Stimulated activated CD8-positive, alpha-beta memory T cell treated with anti-CD3 and anti-CD28 coated beads, Interleukin-15, amount 100 ng/mL, for 24 hours (primary cell): ENCODE measurements at places on chromosomes 7 and 10.

DNA sequence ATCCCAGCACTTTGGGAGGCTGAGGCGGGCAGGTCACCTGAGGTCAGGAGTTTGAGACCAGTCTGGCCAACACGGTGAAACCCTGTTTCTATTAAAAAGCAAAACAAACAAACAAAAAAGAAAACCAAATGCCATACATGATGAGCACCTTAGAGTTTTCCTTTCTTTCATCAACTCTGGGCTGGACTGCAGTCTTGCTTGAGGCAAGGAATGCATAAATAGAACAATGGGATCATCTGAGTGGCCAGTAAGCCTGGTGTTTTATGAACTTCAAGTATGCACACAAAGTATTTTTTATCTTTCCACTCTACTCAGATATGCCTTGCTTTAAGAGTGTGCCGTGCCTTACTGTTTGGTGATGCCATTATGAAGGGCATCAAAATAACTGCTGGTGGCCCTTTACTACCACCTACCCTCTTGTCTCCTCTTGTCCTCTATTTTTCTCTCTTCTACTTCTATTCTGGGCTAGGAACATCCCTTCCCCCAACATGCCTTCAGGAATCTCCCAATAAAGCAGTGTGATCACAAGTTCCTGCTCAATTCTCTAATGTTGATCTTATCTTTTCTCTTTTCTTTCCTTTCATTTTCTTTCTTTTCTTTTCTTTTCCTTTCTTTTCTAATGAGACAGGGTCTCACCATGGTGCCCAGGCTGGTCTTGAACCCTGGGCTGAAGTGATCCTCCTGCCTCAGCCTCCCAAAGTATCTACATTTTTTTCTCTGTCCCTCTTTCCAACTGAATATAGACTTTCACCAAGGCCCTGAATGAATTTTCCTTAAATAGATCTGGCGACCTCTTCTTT lies 10.2 kb downstream of the SCD start:
- DNase-seq = no peak

- no peak for DNase-seq
These were observed 15.1 kb downstream of the BCAP29 start for GRCh38 chr7:107594961-107595737.

DNA sequence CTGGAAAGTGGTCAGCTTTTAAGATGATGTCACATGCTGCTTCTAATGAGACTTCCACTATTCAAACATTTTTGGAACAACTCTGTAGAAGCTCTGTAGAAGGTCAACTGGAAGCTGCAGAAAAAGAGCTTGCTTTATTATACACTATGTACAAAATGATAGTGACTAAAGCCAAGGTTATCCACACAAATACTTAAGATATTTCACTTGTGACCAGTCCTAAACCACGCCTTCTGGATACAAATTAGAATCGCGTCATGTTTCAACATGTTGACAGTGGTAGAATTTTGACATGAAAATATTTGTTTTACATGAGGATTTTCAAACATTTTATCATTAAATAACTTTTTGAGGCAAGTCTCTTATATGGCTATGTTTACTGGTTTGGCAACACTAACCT lies 499.6 kb upstream of the PHF14 start:
- no peak for DNase-seq

DNA sequence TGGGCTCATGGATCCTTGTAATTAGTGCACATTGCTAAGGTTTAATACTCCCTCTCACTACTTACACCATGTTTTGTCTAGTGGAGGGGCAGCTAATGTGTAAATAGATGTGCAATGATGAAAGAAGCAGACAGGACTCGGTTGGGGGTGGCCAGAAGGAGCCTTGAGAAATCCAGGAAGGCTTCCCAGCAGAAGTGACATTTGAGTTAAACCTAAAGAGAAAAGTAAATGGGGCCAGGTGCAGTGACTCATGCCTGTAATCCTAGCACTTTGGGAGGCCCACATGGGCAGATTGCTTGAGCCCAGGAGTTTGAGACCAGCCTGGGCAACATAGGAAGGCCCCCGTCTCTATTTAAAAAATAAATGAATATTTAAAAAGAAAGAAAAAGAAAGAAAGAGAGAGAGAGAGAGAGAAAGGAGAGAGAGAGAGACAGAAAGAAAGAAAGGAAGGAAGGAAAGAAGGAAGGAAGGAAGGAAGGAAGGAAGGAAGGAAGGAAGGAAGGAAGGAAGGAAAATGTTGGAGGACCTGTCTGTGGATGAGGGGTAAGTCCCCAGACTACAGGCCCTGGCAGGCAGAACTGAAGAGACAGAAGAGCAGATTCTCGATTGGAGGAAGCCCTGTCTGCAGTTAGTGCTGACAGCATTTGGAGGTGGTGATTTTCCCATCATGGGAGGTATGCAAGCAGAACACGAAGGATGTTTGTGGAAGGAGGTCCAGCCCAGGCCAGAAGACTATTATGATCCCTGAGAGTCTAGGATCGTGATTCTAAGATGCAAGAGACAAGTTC lies 3.6 kb downstream of the ELN start:
- no peak for DNase-seq

GRCh38 chr7:44073664-44074348 lies 8.4 kb upstream of the PGAM2 start:
- no peak for DNase-seq

DNA sequence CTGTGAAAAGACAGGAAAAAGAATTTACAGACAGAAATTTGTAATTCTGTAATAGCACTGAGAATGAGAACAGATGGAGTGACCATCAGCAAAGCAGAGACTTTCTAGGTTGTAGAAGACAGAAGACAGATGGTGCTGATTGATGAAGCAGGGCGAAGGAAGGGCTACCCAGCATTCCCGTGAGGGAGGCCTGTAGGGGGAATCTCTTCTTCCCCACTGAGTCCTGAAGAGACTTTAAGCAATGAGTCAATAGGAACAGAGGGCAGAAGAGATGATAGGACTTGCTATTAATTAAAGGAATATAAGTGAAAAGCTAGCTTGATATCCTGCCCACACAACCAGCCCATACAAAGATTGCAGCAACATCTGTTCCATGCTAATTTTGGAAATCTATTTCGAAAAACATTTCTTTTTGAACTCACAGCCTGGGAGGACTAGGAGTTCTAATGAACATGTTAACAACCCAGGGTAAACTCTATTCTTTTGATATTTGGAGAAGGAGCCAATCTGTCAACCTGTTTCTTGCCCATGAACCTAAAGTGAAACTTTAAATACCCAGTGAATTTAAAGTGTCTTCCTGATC lies 44.1 kb downstream of the RALA start:
- no peak for DNase-seq

- DNase-seq = no peak
These were observed 110.5 kb upstream of the INSIG1 start for GRCh38 chr7:155187061-155187785.

DNA sequence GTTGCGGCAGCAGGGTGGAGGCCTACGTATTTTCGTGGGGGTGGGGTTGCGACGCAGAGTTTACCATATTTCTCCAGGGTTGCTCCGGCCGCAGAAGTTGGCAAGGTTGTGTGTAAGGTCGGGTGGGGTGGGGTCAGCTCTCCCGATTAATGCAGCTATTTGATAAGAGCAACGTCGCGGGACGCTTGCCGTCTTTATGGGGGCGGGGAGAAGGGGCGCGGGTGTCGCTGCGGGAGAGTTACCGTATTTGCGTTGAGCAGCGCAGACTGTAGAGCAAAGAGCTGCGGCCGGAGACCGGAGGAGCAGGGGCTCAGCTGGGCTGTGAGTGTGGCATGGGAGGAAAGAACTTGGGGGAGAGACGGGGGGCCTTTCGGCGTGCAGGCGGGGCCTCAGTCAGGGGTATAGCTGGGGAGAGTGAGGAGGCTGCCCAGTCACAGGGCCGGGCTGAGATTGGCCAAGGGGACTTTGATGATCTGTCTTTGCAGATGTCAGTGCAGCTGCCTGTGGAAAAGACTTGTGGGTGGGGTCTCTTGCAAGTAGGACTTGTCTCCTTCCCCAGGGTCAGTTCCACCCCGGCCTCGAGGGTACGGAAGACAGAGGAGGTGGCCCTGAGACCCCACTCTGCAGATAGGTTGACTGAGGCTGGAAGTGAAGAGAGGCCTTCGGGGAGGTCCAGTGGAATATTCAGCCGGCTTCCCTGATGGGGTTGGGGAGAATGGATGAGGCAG lies 26.6 kb downstream of the ZNF775 start:
- DNase-seq = no peak
